ENCODE measurements at places on chromosomes 1 and 21.

DNA sequence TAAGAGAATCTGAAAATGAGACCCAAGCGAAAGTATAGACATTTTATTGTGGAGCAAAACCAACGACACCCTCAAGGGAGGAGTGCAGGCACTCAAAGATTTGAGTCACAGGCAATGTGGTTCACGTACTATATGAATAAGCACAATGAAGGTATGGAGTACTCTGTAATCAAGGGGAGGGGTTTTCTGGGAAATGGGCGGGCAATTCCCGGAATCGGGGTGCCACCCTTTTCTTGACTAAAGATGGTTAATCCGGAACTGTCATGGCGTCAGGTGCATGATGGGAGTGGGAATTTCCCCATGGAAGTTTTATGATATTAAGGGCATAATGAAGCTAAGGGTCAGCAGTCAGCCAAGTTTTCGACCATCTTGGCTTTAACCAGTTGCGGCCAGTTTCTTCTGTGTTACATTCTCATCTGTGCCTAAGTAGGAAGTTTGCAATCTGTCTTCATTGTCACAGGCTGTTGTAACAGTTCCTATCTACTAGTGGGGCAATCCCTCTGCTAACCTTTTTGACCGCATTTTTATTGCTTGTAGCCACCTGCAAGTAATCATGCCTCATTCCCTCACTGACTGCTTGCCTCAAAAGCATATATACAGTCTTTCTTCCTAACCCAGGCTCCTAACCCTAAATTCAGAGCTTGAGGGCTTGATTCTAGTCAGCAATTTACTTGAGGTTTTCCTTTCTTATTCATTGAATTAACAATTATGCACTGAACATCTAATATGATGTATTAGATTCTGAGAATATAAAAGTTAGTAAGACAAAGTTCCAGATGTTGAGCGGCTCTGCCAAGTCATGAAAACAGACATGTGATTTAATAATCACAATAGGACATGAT, 775 bp upstream of the AIM2 start:
- DNase-seq: no peak

DNA sequence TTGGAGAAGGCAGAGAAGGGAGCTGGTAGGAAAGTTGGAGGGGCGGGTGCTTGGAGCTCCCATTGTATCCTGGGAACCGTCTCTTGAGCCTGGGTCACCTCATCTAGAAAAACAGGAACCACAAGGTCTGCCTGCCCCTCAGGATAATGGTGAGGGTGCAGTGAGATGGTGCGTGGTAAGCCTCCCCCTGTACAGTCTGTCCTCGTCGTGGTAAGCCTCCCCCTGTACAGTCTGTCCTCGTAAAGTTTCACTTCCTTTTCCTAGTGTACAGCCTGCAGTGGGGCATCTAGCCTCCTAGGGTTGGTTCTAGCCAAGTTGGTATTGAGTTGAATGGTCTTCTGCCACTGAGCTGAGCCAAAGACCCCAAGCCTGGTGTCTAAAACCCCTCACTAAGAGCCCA, 66.5 kb upstream of the IGSF21 start:
- DNase-seq: no peak

- DNase-seq: no peak
Observed at GRCh38 chr1:174428033-174428432, 19.7 kb upstream of the GPR52 start.

DNA sequence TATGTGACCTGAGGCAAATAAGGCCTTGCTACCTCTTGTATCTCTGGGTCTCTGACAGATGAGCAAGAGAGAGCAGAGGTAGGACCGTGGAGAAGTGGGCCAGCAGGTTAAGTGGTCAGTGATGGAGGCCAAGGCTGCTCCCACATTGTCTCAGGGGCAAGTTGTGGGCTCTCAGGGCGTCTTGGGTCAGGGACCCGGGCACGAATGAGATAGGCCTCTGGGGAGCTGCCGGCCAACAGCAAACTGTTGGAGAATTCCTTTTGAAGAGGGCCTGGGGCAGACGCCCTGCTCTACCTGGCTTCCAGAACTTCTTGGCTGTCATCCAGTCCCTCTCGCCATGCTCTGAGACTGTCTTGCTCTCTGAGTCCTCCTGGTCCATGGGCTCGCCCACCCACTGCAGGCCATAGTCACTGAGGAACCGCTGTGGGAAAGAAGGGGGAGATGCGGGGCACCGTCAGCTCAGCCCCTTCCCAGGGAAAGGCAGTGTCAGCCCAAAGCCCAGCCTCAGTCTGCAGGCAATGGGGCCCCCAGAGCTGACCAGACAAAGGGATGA, 12.4 kb downstream of the UBXN11 start:
- no peak for DNase-seq

GRCh38 chr1:41537788-41538351, 53.4 kb upstream of the EDN2 start:
- peak; percentile 76 for DNase-seq

- no peak for DNase-seq
Observed at GRCh38 chr1:228527596-228527995, 40.4 kb downstream of the RNF187 start.

DNA sequence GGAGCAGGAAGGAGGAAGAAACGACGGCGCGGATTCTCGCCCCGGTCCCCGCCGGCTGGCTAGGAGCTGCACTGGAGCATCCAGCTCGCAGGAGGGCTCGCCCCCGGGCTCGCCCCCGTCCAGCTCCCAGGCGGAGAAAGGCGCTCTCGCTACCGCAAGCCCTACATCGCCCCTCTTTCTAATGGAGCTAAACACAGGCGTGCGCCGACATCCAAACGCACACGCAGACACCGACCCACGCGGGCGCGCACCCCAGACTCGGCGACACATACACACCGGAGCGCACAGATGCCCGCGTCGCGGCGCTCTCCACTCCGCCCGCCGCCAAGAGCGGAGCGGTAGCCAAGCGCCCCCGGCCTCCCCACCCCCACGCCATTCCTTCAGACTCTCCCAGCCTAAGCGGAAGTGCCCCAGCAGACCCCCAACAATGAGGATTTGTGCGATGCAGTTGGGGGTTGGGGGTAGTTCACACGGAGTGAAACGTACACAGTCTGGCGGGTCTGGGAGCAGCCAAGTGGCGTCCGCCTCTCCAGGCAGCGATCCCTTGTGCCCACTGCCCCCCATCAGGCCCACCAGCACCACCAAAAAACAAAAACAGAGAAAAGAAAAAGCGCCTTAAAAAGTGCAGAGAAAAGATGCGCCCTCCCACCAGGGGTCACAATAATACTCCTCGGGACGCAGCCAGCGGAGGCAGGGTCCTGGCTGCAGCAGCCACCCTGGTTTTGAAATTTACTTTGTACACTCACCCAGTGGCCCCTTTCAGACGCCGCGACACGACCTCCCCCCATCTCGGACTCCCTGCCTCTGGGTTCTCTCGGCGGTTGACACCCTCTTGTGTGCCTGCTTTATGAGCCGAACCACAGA, 1.4 kb downstream of the DAB1 start:
- no peak for DNase-seq

DNA sequence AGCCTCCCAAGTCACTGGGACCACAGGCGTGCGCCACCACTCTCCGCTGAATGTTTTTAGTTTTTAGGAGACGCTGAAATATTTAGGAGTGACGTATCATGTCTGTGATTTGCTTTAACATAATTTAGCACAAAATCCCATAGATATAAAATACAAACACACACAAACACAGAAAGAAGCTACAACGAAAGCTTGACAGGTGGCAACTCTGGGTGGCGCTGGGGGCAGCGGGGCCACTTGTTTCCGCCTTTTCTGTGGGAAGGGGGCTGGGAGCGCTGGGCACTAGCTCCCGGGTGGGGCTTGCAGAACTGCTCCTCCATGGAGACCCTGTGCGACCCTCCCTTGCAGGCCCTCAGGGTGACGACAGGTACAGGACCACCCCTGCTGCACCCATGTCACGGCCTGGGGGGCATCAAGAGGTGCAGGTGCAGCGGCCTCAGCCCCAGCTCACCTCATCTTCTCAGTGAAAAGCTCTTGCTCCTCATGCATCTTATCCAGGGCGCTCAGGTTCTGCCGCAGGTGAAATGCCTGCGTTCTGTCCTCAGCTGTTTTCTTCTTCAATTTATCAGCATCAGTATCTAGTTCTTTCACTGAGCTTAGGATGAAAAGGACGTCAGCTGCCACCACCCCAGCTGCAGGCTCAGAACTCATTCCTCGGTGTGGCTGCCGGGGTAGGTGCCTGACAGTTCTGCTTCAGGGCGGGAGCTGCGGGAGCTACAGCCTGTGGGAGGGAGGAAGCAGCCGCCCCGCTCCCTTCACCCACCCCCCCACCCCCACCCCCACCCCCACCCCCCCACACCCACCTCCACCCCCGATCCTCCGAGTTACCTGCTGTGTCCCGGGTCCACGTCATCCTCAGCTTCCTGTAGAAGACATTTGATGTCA, 15.3 kb downstream of the CFAP74 start:
- DNase-seq: no peak

DNA sequence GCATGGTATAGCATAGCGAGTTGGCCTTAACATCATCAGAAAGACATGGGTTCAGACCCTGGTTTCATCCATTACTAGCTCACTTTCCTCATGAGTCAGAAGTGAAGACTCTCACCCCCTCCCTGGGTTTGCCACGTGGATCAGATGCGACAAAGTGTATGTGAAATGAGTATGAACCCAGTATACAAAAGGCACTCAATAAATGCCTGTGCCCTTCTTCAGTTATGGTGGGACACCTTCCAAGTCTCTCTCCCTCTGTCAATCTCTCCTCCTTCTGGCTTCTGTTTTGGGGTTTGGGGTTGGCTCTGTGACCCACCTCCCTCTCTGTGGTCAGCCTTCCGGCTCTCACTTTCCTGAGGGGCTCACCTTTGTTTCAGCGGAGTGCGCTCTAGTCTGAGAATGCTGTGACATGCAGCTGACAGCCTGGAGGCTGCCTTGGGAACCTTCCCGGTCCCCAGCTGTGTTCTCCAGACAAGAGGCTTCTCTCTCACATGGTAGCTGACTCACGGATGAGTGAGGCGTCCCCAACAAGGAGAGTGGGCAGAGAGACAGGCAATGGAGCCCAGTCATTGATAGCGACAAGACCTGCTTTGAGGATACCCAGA, 155.0 kb upstream of the EDN2 start:
- no peak for DNase-seq

DNA sequence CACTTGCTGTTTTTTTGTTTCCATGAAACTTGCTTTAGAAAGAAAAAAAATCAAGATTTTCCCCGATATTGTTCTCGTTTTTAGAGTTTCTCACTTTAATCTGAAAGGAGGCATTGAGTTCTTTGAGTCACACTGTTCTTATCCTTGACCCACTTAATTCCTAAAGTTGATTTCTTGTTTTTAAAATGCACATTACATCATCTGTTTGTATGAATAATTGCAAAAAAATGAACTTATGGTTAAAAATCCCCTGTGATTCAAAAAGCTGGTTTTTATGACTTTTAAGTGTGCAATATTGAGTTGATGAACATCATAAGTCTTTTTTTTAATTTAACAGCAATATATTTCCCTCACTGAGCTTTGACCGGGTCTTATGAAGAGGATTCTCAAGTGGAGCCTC, 131.6 kb downstream of the SNX7 start:
- DNase-seq: no peak

GRCh38 chr21:41771625-41771945, 4.7 kb upstream of the RIPK4 start:
- DNase-seq: no peak

DNA sequence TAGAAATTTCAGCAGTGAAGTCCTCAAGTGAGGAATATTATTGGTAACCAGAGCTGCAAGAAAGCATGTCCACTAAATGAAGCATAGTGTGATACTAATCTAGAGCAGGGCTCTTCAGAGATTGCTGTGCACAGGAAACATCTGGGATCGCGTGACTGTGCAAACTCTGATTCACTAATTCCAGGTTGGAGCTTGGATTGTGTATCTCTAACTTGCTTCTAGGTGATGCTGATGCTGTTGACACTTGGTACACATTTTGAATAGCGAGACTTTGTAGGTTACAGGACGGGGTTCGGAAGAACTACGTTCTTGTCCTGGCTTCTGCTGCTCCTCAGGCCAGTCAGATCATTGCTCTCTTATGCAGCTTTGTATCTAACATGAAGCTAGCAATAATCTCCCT, 66.5 kb downstream of the PRRX1 start:
- no peak for DNase-seq

DNA sequence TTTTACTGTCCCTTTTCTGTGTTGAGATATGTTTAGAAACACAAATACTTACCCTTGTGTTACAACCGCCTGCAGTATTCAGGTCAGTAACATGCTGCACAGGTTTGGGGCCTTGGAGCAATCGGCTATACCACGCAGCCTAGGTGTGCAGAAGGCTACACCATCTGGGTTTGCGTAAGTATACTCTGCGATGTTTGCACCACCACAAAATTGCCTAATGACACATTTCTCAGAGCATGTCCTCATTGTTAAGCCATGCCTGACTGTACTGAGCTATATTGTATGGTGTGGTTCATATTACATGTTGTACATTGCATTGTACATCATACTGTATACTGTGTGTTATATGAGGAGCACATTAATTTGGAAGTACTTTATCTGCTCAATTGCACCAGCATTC, 247.4 kb downstream of the RHOU start:
- DNase-seq: no peak

- DNase-seq: no peak
Observed at GRCh38 chr1:166136222-166136621, 30.6 kb downstream of the FAM78B start.

- no peak for DNase-seq
Observed at GRCh38 chr1:10848109-10848684, 51.8 kb upstream of the CASZ1 start.

Data from NCI-H187 treated with DMSO at 0.1 percent for 48 hours (cell line).